ENCODE measurements at places on chromosomes 6 and 20.

- DNase-seq = no peak
These were observed at the start of gene CST7 for GRCh38 chr20:24948939-24949679. Gene CST7, plus strand, starts transcription at chr20:24949269. Its CDS starts 237 bp downstream, at chr20:24949506.

DNA sequence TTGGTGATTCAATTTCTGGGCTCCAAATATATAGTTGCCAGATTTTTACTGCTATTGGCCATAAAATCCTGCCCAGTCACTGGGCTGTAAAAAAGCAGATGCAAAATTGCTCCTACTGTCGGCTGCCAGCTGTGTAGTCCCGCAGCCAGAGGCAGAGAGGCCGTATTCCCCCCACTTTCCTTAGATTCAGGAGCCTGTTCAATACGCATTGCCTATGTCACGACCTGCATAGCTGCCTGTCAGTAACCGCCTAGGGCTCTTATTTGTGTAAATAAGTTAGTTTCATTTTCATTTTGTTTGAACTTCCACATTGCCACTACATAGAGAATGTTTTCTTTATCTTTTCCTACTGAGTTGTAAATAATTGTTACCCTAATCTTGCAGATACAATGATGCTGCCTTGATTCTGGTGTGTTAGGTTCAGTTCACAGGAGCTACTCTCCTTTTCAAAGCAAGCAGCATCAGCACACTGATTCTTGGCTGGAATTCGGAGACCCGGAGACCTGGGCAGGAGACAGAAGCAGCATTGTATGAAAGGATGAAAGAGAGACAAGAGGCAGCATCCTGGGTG lies 46.0 kb upstream of the UST start:
- peak; percentile 24 for DNase-seq

DNA sequence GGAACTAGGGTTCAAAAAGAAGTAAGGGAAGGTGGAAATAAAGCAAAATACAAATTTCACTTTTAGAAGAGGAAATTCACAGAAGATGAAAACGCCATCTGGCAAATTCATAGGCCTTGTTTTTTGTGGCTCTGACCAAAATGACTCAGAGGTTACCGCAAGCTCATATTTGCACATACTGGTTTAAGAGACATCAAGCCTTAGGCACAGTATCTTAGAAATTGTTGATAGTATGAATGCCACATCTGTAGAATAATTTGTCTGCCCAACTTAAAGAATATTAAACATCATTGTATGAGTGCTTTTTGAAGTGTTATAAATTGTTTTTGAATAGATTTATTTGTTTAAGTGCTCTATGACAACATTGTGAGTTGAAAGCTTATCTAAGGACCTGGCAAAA lies 10.6 kb downstream of the TAAR1 start:
- peak; percentile 76 for DNase-seq

- peak; percentile 85 for DNase-seq
These were observed 78.2 kb upstream of the ARID1B start for GRCh38 chr6:156699017-156699421.

DNA sequence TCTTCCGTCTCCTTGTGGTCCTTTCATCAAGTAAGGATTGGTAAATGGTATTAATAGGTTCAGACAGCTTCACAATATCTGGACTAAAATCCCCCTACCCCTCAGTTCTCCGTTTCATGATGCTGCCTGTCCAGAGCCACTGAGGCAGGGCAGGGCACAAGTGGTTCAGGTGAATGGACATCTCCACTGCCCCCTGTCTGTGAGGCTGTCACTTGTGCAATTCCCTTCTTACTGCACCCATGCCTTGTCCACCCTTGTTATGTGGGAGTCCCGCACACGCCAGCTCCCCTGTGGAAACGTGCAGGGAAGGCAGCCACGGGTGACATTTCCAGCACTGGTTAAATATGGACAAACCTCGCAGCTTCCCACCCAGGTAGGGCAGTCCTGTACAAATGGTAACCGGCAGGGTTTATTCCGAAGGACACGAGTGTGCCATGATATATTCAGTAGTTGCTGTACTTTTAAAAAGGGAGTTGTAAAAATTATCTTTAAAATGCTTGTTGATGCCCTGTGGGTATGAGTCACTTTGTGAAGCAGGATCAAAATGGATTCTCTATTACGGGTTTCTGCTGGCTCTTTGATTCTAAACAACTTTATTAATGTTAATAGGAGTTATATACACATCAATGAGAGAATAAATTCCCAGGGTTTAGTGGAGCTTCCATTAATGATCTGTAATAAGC lies 73.5 kb downstream of the FYN start:
- DNase-seq = peak; percentile 55

All from amniotic epithelial cell (primary cell).